ENCODE measurements at places on chromosomes 2 and 18. TPM values are rescaled to one million over a fixed set of nuclear protein-coding genes. Genes with fewer than 3 reads are reported as not detected.

UBE2E3 gene
- total RNA-seq: 28.8 TPM

VIL1 gene
- not detected for total RNA-seq

WDCP gene
- 15.6 TPM for total RNA-seq

CIDEA gene
- not detected for total RNA-seq

SSB gene
- total RNA-seq: 84.6 TPM

KCNIP3 gene
- total RNA-seq: not detected

ABCG5 gene
- total RNA-seq: not detected

PSMA8 gene
- total RNA-seq: 1.4 TPM

ATG9A gene
- 62.1 TPM for total RNA-seq

SDC1 gene
- not detected for total RNA-seq

ATOH8 gene
- total RNA-seq: not detected

GGCX gene
- total RNA-seq: 24.8 TPM

UGT1A6 gene
- not detected for total RNA-seq

TRAF3IP1 gene
- 8.6 TPM for total RNA-seq

NTSR2 gene
- total RNA-seq: not detected

MAPRE2 gene
- 63.2 TPM for total RNA-seq

SKA1 gene
- 27.8 TPM for total RNA-seq

MTA3 gene
- total RNA-seq: 35.6 TPM

DSG1 gene
- total RNA-seq: not detected

CXCR1 gene
- 0.14 TPM for total RNA-seq

OTOS gene
- not detected for total RNA-seq

COLEC11 gene
- 0.77 TPM for total RNA-seq

SEC11C gene
- total RNA-seq: 38.4 TPM

ONECUT2 gene
- not detected for total RNA-seq

LIMS3 gene
- 0.91 TPM for total RNA-seq

RAB31 gene
- total RNA-seq: 0.94 TPM

ARHGAP15 gene
- total RNA-seq: 141 TPM

GDF7 gene
- not detected for total RNA-seq

TMEM247 gene
- not detected for total RNA-seq

ZNF521 gene
- total RNA-seq: not detected

NYAP2 gene
- total RNA-seq: not detected

CNTNAP5 gene
- not detected for total RNA-seq

RUFY4 gene
- 4.9 TPM for total RNA-seq

TGFA gene
- 1.0 TPM for total RNA-seq

RFX8 gene
- 2.0 TPM for total RNA-seq
